Activated CD4-positive, alpha-beta memory T cell treated with anti-CD3 and anti-CD28 coated beads for 36 hours (primary cell): ENCODE measurements at places on chromosomes 2 and 18.

DNA sequence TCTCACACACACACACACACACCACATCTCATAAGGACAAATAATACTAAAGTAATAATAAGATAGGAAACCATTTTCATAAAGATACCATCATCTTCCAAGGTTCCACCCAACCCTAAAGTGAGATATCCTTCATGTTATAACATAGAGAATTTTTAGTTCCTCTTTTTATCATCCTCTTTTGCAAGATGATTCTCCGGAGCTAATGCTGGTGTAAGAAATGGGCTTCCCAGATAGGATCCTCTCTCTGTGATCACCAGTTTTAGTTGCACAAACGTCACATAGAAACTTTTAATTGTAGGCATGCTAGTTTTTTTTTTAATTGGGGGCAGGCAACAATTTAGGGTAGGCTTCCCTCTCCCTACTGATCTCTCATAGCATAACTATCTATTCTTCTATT is 49.6 kb downstream of the ARHGAP25 start:
- no peak for DNase-seq

- DNase-seq = no peak
Observed at GRCh38 chr18:72612894-72613533, 68.9 kb upstream of the CBLN2 start.

- DNase-seq = no peak
Observed at GRCh38 chr2:45616658-45617411, 5.8 kb upstream of the SRBD1 start.

GRCh38 chr18:36419900-36420531 is 122.5 kb downstream of the FHOD3 start:
- peak; percentile 34 for DNase-seq

GRCh38 chr18:57768537-57769326 is 34.4 kb downstream of the ATP8B1 start:
- no peak for DNase-seq

- DNase-seq = no peak
Observed at GRCh38 chr2:241964133-241964532, 94.6 kb downstream of the RTP5 start.

- no peak for DNase-seq
Observed at GRCh38 chr18:60247103-60247502, 125.5 kb downstream of the MC4R start.

DNA sequence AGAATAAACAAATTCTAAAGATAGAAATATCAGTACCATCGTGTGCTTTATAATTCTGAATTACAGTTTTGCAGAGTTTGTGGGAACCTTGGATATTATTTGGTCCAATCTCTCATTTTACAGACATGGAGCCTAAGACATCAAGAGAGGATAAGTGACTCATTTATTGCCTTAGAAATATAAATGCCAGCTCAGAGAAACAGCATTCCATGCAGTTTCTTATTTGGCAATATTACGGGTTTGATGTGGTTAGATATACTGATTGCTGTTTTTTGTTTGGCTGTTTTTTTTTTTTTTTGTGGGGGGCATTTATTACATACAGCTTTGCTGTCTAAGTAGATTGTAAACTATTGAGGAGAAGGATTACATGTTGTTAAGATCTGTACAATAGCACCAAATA is 1241.1 kb upstream of the LRRTM1 start:
- DNase-seq = no peak

- DNase-seq = no peak
Observed at GRCh38 chr2:160911258-160911657, 249.0 kb upstream of the TANK start.

GRCh38 chr2:9251154-9252001 is 44.8 kb downstream of the ASAP2 start:
- no peak for DNase-seq

- DNase-seq = no peak
Observed at GRCh38 chr18:77495079-77495478, 245.4 kb downstream of the GALR1 start.

- no peak for DNase-seq
Observed at GRCh38 chr2:71974846-71975245, 172.8 kb downstream of the CYP26B1 start.

DNA sequence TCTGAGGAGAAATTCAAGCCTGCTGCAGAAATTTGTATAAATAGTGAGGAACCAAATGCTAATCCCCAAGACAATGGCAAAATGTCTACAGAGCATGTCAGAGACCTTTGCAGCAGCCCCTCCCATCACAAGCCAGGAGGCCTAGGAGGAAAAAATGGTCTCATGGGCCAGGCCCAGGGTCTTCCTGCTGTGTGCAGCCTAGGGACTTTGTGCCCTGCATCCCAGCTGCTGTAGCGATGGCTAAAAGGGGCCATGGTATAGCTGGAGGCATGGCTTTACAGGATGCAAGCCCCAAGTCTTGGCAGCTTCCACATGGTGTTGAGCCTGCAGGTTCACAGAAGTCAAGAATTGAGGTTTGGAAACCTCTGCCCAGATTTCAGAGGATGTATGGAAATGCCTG is 191.2 kb upstream of the BCL2L11 start:
- no peak for DNase-seq

GRCh38 chr2:231123362-231123898 is 1.4 kb downstream of the HTR2B start:
- DNase-seq = no peak

- DNase-seq = no peak
Observed at GRCh38 chr2:85199698-85200097, 66.5 kb downstream of the TCF7L1 start.
